ACHN (cell line): ENCODE measurements at places on chromosomes 12 and 14.

DNA sequence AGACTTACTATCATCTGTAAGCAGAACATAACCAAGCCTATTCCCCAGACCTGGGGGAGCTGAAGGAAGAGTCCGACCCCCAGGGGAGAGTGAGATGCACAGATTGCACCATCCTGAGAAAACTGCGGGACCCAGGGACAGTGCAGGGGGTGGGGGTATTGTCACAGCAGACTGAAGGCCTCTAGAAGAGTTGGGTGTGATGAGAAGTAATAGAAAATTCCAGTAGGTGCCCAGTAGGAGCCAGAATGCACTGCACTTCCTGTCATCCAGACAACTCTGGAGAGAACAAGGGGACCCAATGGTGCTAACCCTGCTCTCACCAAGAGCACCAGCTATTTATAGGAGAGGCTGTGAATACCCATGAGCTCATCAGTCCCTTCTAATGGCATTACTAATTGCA lies 190.1 kb downstream of the BCL11B start:
- no peak for DNase-seq

GRCh38 chr12:110038741-110039084 lies 9.6 kb downstream of the C12orf76 start:
- no peak for DNase-seq

DNA sequence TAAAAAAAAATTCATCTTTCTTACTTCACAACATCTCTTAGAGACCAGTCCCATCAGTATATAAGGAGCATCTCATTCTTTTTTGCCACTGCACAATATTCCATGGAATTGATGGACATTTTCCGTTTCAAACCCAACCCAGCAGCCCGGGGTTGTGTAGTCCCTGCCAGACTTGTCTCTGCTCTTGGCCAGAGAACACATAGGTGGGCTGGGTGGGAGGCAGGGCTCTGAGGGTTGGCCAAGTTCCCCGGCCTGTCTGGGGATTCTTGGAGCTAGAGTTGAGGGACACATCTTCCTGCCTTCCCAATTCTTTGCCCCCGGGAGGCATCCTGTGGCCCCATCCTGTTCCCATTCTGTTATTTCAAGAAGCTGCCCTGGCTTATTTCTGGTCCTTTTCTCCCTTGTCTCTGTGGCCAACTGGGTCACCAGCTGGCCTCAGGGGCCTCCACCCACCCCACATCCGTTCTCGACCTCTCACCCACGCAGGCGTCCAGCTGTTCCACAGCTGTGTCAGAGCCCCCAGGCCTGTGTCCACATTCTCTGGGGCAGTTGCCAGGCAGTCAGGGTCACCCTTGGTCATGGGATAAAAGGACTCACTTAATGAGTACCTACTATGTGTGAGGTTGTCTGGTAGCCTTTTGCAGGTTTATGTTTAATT lies 52.0 kb upstream of the CCDC63 start:
- no peak for DNase-seq

DNA sequence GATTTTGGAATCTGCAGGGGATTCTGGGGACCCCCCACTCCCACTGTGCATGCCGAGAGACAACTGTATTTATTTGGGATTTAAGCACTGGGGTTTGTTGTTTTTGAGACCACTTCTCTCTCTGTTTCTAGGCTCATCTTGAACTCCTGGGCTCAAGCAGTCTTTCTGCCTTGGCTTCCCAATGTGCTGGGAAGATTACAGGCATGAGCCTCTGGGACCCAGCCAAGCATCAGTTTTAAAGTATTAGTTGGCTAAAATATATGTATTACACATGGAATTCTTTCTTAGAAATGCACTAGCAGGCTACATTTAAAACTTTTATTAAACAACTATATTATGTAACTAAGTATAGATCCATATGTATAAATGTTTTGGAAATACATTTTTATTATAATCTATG lies 78.3 kb downstream of the AEBP2 start:
- DNase-seq: no peak

GRCh38 chr14:32722631-32723183 lies 216.0 kb upstream of the NPAS3 start:
- no peak for DNase-seq

DNA sequence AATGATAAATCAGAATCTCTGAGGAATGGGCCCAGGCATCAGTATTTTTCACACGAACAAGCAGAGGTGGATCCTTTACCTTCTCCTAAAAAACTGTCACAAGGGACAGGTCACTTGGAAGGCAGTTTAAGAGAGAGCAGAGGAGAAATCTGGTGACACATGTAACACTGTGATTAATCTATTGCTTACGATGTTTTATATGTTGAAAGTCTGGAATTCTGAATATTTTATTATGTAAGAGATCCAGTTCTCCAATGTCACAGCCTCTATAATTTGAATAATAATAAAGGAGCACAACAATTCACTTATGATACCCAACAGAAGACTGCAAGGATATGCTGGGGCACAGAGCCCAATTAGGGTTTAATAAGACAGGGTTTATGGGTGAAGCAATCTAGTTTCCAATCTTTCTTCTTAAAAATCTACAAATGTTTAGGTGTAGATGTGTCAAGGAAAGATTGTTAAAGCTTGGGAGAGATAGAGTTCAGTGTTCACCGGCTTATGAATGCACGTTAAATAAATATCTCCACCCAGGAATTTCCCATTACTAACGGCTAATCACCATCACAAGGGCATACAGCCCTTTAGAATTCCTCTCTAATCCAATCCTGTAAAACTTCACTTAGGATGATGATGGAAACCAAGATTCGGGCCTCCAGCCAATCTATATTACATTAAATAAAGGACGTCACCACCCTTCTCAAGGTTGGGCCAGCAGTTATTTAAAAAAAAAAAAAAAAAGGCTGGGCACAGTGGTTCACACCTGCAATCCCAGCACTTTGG lies 23.4 kb downstream of the DUSP16 start:
- DNase-seq: no peak

- DNase-seq: no peak
Measured at GRCh38 chr14:23380197-23380914, 3.5 kb downstream of the CMTM5 start.

- DNase-seq: no peak
Measured at GRCh38 chr12:111081600-111081999, 161.2 kb upstream of the MYL2 start.

DNA sequence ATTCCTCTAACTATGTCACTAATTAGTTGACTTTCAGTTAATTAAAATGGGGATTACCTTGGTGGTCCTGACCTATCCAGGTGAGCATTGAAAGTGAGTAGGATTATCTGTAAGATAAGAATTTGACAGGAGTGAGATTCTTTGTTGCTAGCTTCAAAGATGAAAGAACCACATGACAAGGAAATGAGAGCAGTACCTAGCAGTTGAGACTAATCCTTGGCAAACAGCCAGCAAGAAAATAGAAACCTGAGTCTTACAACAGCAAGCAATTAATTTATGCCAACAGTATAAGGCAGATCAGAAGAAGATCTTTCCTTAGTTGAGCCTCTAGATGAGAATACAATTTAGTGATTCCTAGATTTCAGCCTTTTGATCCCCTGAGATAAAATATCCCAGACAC lies 1058.4 kb downstream of the LRFN5 start:
- DNase-seq: no peak

DNA sequence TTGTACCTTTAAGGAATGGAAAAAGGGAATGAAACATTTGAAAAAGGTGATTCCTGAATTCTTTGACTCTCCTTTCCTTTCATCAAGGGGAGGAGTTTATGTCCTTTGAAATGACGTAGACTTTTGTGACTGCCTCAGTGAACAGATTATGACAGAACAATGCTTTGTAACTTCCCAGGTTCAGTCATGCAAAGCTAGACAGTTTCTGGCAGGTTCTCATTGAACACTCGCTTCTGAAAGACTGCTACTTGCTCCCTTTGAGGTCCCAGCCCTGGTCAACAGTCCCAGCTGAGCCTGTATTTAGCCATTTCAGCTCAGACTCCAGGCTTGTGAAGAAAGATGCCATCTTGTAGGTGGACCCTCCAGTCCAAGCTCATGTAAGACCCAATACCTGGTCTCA lies 1178.9 kb downstream of the BCL11B start:
- no peak for DNase-seq

GRCh38 chr12:6370994-6371754 lies 4.2 kb downstream of the SCNN1A start:
- DNase-seq: peak; percentile 99

- DNase-seq: no peak
Measured at GRCh38 chr12:120167529-120168095, 26.9 kb downstream of the GCN1 start.

DNA sequence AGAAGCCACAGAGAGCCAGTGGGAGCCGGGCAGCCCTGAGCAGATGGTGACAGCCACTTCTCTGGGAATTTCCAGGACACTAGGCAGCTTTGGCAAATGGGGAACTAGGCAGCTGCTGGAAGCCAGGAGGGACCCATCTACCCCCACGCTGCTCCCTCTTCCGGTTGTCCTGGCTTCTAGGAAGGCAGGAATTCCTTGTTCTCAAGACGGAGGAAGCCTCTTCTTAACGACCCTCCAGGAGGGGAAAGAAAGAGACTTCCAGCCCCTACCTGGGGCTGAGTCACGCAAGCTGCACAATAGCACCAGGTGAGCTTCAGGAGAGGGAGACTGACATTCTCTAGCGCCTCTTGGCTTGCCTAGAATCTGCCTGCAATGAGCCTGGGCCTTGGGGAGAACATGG lies 141.5 kb downstream of the ANO2 start:
- no peak for DNase-seq

- peak; percentile 24 for DNase-seq
Measured at GRCh38 chr14:89146274-89146673, 270.8 kb downstream of the FOXN3 start.

GRCh38 chr12:71565535-71565934 lies 98.1 kb downstream of the ZFC3H1 start:
- DNase-seq: no peak

DNA sequence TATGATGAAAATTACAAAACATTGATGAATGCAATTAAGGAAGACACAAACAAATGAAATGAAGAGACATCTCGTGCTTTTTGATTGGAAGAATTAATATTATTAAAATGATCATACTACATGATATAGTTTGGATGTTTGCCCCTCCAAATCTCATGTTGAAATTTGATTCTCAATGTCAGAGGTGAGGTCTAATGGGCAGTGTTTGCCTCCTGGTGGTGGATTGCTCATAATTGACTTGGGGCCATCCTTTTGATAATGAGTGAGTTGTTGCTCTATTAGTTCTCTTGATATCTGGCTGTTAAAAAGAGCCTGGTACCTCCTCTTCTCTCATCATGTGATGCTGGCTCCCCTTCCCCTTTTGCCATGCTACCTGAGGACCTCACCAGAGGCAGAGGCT lies 56.7 kb downstream of the CD163L1 start:
- no peak for DNase-seq

GRCh38 chr12:55642669-55643068 lies 6.0 kb downstream of the OR10P1 start:
- no peak for DNase-seq

DNA sequence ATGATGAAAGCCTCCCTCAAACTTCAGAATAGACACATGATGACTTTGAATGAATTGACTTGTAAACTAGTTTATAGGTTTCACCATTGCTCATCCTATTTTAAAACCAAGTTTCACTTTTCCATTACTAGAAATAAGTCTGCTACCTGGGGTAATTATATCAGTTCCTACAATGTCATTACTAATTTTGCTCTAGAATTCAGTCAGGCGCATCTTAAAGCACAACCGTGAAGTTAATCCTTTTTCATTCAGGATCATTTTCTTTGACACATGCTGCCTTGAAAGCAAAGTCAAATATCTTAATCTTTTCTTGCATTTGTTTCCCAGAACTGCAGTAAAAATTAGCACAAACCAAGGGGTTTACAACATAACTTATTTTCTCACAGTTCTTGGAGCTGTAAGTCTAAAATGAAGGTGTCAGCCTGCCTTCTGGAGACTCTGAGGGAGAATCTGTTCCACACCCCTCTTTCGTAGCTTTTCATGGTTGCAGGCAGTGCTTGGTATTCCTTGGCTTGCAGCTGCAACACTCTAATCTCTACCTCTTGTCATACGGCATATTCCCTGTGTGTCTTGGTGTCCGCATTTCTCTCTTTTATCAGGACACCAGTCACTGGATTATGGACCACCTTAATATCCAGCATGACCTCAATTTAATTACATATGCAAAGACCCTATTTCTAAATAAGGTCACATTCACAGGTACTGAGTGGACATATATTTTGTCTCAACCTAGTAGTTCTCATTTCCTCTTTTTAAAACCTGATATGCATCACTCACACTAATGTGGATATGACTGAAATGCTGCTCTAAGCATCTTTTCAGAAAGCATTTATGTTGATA lies 114.3 kb upstream of the PDZRN4 start:
- no peak for DNase-seq

DNA sequence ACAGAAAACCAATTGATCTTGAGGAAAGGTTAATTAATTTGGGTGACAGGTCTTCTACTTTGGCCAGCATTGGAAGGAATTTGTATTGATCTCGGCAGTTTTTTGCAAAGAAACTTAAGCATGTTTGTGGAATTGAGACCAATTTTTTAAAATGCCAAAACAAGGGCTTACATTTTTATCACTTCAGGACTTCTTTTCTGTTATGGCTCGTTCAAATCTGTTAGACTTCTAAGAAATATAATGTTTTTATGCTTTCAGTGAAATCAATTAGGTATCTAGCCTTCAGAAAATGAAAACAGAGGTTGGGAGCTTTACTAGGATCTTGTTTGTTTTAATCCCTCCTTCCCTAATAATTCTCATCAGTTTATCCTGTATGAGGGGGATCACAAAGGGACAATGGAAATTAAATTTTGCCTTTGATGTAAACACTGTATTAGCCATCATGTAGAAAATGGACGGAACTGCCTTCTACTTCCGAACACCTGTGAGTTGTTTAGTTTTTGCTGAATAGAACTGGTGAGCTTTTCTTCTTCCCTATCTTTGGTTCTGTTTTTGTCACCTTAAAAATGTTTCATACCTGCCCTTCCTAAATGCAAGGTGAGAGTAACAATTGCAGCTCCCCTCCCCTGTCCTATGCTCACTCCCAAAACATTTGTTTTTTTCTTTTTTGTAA lies 7.8 kb downstream of the FOXA1 start:
- no peak for DNase-seq

GRCh38 chr14:56183631-56184157 lies 65.5 kb downstream of the PELI2 start:
- DNase-seq: no peak

DNA sequence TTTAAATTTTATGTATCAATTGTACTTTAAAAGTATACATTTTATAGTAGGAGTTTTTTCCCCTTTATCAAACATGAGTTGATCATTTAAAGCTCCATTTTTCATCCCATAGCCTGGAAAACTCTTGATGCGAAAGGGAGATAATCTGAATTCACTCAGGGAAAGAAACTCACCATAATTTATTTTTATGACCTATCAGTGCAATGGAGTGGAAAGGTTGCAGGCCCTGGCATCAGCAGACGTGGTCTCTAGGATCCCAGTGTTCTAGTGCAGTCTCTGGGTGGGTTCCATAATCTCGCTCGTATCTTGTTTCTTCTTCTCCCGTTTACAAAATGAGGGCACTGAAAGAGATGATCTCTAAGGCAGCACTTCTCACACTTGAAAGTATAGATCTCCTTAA lies 85.0 kb downstream of the PTGER2 start:
- no peak for DNase-seq

GRCh38 chr12:62345667-62346066 lies 85.5 kb downstream of the USP15 start:
- no peak for DNase-seq

- DNase-seq: no peak
Measured at GRCh38 chr12:69903548-69903947, 78.5 kb downstream of the MYRFL start.

GRCh38 chr12:78316631-78317468 lies 486.2 kb downstream of the NAV3 start:
- no peak for DNase-seq
